ENCODE measurements at places on chromosomes 7 and 10.

DNA sequence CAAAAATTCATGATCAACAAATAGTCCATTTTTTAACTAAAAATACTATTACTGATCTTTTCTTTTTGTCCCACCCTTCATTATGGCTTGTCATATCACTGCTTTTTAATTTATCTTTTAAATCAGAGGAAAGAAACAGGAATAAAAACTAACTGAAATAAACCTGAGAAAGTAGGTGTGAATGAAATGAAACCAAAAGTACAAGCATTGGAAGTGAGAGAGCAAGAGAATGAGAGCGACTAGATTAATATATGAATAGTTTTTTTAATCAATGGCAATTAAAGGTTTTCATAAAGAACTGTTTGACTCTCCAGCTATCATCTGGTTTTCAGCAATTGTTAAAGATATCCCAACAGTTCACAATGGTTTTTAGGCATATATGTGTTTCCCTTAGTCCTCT is 137.8 kb downstream of the SPAG6 start:
- no peak for DNase-seq
- H3K36me3 ChIP-seq, result no peaks in the 10 kb centered on the region
- no peak overlapping the region for H3K27ac ChIP-seq

- H3K36me3 ChIP-seq, result no peaks in the 10 kb centered on the region
- H3K27me3 ChIP-seq, result 0 out of 2 replicates have a peak, but pooled peaks cover 6% of the 10 kb centered on the region
- no peak overlapping the region for H3K4me3 ChIP-seq
- no peak for DNase-seq
- H3K27ac ChIP-seq, result no peak overlapping the region
These were observed 63.2 kb downstream of the EBF3 start for GRCh38 chr10:129900825-129901224.

DNA sequence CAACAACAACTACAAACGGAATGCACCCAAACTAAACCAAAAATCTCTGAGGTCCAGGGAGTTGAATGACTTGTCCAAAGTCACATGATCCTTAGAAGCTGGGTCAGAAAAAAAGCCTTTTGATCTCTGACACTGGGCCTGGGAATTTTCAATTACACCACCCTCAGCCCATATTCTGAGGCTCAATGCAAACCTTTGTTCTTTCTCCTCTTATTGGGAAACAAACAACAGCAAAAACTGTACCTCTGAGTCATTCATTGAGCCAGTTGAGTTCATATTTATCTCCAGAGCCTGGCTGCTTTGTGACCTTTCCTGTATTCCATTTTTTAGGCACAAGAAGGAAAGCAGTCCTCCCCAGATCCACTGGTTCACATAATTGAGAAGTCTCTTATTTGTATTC is 51.2 kb upstream of the SORCS1 start:
- no peak overlapping the region for H3K27ac ChIP-seq
- H3K36me3 ChIP-seq, result no peaks in the 10 kb centered on the region
- H3K4me1 ChIP-seq, result no peaks in the 10 kb centered on the region
- no peaks in the 10 kb centered on the region for H3K27me3 ChIP-seq

DNA sequence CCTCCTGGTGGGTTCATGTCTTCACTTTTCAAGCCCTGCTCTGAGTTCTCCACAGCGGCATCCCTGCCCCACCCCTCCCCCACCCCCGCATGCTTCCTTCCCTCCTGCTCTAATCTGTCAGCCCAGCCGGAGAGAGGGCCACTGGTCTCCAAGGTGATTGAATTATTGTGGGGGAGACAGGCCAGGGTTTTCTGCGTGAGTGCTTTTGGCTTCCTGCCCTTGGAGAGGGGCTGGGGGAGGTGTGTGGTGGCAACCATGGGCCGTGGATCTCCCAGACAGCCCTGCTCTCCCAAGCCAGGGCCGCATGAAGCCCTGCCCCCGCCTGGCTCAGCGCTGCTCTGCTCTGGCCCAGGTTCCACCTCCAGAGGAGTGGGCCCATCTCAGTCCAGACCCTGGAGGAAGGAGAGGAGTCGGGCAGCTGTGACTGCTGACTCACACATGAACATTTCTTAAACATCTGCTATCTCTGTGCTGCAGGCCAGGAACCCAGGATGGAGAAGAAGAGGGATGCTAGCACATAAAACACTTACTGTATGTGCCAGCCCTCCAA is 109.9 kb downstream of the ZMIZ1 start:
- DNase-seq, result no peak
- no peak overlapping the region for H3K27ac ChIP-seq
- no peaks in the 10 kb centered on the region for H3K27me3 ChIP-seq
- no peak overlapping the region for H3K4me3 ChIP-seq
- H3K36me3 ChIP-seq, result no peaks in the 10 kb centered on the region

- no peaks in the 10 kb centered on the region for H3K27me3 ChIP-seq
- no peak overlapping the region for H3K27ac ChIP-seq
- DNase-seq, result no peak
- peaks cover 31% of the 10 kb centered on the region for H3K4me1 ChIP-seq
These were observed 170.8 kb upstream of the KLF14 start for GRCh38 chr7:130904792-130905191.

DNA sequence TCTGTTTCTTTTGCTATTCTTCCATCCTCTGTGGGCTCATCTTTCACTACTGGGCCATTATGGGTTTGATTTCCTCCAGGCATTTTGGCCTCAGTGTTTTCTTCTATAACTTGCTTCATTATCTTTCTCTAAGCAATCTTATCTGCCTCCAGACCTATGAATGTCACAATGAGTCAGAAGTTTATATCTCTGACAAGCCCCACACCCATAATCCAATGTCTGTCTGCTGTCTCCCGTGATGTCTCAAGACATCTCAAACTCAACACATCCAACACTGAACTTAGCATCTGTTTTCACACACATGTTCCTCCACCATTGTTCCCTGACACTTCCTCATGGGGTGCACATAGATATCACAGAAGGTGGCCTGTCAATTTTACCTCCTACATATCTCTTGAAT is 46.7 kb upstream of the RHOBTB1 start:
- no peaks in the 10 kb centered on the region for H3K27me3 ChIP-seq
- no peak for DNase-seq
- H3K27ac ChIP-seq, result no peak overlapping the region
- H3K4me3 ChIP-seq, result no peak overlapping the region
- H3K36me3 ChIP-seq, result no peaks in the 10 kb centered on the region

GRCh38 chr10:8044908-8045725 is 9.4 kb upstream of the GATA3 start:
- no peaks in the 10 kb centered on the region for H3K36me3 ChIP-seq
- H3K4me3 ChIP-seq, result peak overlapping the region; percentile 56
- no peak overlapping the region for H3K27ac ChIP-seq
- H3K27me3 ChIP-seq, result peaks cover 100% of the 10 kb centered on the region

DNA sequence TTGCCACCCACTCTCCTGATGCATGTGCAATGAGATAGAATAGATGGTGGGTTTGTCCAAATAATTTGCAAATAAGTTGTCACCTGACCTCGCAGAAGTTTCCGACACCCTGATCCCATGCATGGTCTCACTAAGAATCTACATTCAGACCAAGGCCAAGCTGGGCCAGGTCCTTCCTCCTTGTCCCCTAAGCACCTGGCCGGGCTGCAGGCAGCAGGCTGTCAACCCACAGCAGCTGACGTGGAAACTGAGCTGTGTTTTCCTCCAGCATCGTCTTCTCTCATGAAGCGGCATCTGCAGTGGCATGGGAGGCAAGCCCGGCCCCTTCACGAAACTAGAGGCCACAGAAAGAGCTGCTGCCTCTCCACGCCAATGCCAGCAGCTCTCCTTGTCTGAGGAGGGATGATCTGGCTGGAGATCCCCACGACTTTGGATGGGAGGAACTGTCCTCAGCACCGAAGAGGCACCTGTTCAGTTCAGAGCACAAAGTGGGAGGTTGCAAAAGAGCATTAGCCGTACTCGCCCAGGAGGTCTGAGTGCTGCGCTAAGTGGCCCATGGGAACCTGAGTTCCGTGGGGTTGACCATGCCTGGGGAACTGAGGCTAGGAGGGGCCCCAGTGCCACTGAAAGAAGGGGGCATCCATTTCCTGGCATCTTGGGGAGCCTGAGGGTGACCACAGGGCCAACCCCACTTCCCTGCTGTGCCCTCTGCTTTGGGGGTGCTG is 110.5 kb upstream of the INSIG1 start:
- no peak overlapping the region for H3K27ac ChIP-seq
- no peaks in the 10 kb centered on the region for H3K4me1 ChIP-seq
- no peak overlapping the region for H3K4me3 ChIP-seq
- H3K36me3 ChIP-seq, result no peaks in the 10 kb centered on the region
- no peaks in the 10 kb centered on the region for H3K27me3 ChIP-seq

GRCh38 chr7:142767451-142767850 is 3.3 kb upstream of the PRSS2 start:
- H3K27ac ChIP-seq, result no peak overlapping the region
- no peak for DNase-seq
- no peaks in the 10 kb centered on the region for H3K4me1 ChIP-seq
- H3K27me3 ChIP-seq, result no peaks in the 10 kb centered on the region

DNA sequence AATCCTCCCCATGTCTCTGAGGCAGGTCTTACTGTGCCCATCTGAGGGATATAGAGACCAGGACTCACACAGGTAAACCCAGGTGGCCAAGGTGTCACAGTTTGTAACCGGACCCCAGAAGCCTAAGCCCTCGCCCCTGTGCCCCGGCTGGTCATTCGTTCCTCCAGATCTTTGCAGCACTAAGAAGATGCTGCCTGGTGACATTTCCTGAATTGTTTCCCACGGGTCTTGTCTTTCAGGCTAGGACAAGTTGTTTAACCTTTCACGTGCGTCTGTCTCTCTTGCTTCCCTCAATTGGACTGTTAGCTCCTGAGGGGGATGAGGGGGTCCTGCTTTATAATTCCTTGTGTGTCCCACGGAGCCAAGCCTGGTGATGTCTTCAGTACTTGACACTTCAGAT is 158.0 kb downstream of the KCNMA1 start:
- H3K4me3 ChIP-seq, result no peak overlapping the region
- no peaks in the 10 kb centered on the region for H3K4me1 ChIP-seq
- H3K36me3 ChIP-seq, result no peaks in the 10 kb centered on the region
- H3K27ac ChIP-seq, result no peak overlapping the region
- no peaks in the 10 kb centered on the region for H3K27me3 ChIP-seq

- no peak for DNase-seq
- no peak overlapping the region for H3K4me3 ChIP-seq
- H3K4me1 ChIP-seq, result no peaks in the 10 kb centered on the region
- H3K36me3 ChIP-seq, result no peaks in the 10 kb centered on the region
These were observed 46.5 kb downstream of the SVOPL start for GRCh38 chr7:138654616-138655015.

Data from GM23338 (cell line).